ENCODE measurements at places on chromosomes 11 and 22.

DNA sequence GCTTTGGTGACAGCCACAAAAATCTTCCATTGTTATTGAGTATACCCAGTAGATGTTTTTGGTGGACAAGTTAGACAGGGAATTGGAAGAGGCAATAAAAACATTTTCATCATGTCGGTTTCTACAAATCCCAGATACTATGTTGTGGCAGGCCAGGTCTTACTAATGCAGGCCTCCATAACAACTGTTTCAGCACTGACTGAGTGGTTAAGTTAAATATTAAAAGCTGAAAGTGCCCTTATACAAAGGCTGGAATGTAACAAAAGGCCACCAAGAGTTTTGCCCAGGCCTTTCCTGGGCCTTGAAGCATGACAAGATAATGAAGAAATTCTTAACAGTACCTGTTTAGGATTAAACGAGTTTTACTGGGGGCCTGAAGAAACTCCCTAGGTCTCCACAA lies 29.3 kb downstream of the DMC1 start:
- DNase-seq: no peak

GRCh38 chr22:39583066-39583667 lies 12.6 kb downstream of the CACNA1I start:
- no peak for DNase-seq

DNA sequence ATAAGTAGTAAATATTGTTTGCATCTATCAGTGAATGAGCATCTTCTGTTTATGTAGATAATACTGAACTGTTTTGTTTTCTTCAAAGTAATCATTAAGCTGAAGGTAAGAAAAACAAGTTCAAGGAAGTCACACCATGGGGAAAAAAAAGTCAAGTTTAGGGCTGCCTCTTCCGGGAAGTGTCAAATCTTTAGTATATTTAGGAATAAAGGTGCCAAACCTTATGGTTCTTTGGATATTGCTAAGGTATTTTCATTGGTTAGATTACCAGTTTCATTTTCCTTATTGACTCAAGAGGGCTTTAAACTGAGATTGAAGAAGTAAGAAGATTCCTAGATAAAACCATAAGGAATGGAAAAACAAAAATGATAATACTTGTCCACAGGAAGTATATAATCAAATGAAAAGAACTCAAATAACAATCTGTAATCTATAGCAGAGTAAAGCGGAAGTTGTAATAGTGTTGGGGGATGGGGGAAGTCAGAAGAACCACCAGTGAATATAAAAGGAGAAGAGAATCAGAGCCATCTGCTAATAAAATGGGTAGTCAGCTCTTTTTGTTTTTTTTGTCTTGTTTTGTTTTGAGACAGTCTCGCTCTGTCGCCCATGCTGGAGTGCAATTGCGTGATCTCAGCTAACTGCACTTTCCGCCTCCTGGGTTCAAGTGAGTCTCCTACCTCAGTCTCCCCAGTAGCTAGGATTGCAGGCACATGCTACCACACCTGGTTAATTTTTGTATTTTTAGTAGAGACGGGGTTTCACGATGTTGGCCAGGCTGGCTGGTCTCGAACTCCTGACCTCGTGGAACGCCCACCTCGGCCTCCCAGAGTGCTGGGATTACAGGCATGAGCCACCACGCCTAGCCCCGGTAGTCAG lies 2.3 kb downstream of the ATM start:
- no peak for DNase-seq

DNA sequence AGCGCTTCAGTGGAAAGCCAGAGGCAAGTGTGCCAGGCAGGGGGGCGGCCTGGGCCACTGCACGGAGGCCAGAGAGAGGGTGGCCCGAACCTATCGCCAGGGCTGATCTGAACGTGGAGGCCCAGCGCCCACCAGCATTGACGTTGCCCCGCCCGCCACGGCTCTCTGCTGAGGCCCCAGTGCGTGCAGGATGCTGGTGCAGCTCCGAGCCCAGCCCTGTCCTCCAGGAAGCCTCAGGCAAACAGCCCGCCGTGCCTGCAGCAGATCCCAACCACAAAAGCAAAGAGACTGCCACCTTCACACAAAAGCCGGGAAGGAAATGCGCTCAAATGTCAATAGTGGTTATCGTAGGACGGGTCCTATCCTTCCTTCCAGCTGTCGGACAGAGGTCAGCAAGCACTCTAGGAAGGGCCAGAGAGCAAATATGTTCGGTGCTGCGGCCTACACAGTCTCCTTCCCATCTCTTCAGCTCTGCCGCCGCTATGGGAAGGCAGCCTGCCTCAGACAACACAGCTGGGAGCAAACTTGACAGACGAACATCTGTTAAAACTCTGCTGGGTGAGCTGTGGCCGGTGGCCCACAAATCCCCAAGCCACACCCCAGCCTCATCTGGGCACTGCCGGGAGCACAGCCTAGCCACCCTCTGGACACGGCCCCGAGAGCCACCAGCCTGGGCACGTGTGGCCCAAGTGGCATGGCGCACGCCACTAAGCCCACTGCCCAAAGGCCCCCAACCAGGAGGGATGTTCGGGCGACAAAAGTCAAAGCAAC lies 146.2 kb downstream of the CRYBB2 start:
- no peak for DNase-seq

DNA sequence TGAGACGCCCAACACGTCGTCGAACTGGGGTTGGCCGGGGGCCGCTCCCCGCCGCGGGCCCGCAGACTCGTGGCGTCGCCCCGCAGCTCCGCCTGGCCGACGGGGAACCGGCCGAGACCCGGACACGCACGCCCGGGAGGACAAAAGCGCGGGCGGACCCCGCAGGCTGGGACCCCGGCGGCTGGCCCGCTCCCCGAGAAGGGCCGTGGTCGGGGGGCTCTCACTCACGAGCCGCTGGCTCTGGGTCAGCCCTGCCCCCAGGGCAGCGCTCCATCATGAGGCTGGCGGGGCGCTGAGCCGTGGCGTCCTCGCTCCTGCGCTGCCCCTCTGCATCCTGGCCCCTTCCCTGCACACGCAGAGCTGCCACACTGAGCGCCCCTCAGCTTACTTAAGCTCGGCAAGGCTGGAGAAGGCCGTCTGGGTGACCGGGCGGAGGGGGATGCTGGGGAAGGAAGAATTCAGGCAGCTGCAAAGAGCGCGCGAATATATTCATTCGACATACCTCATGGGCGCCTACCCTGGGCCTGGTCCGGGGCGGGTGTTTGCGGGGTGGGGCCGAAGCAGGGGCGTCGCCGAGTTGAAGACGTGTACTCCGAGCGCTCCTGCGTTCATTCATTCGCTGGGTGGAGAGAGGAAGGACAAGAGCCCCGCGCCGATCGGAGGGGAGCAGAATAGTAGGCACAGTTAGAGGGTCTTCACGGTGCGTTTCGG lies 579 bp upstream of the CYB5R2 start:
- DNase-seq: no peak

GRCh38 chr11:101133190-101133589 lies 3.6 kb upstream of the PGR start:
- no peak for DNase-seq

GRCh38 chr11:21838427-21838826 lies 354.5 kb upstream of the ANO5 start:
- no peak for DNase-seq

DNA sequence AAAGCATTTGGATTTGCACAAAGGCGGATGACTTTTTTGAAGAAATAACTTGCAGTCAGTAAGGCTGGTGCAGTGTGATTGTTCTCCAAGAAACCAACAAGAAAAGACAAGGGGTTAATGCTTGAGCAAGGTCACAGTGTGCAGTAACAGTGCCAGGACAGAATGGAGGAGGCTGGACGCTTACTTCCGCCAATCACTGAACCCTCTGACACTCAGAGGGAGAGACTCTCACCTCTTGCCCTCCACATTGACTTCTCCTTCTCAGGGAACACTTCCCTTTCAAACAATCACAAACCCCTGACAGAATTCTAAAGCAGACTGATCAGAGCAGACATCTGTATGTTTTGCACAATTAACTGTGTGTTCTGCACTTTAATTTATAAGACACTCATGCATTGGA lies 228.4 kb downstream of the BLID start:
- no peak for DNase-seq

DNA sequence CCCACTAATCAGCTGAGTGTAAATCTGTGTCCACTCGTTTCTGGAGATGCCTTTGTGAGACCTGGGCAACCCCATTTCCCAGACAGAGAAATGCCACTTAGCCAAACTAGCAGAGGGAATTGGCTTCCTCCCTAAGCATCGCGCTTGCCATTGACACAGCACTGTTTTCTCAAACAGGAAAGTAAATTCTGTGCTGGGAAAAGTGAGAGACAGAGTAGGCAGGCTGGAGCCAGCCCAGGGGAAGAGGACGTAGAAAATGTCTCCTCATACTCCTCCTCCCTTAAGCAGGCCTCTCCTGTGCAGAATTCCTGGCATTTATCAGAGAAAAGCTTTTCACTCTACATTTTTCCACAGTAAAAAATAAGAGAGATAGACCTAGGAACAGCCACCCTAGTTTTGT lies 99.1 kb upstream of the AMOTL1 start:
- DNase-seq: no peak

- no peak for DNase-seq
Measured at GRCh38 chr11:133903875-133904817, 52.6 kb downstream of the IGSF9B start.

DNA sequence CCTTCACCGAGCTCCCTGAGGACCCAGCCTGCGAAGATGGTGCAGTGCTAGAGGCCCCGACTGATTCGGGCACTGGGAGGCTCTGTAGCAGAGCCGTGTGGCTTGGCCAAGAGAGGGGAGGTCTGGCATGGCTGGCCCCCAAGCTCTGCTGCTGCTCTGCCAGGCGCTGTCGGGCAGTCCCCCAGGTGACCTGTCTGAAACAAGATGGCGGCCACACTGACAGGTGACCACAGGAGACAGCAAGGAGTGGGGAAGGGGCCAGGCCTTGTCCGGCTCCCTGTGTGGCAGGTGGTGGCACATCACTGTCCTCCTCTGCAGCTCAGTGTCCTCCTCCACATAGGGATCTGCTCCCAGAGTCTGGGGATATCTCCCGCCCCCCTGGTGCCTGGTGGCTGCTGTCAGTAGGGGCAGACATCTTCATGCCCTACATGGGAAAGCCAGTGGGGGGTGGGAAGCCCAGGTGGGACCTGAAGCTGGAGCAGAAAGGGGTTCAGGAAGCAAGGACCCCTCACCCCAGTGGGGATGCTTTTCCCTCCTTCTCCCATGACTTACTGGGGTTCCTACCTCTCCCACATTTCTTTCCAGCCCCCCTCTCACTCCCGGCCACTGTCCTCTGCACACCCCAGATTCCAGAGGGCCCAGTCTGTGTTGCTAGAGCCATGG lies 40.1 kb upstream of the WNT11 start:
- DNase-seq: no peak

- no peak for DNase-seq
Measured at GRCh38 chr11:14455648-14456430, 43.8 kb downstream of the COPB1 start.

DNA sequence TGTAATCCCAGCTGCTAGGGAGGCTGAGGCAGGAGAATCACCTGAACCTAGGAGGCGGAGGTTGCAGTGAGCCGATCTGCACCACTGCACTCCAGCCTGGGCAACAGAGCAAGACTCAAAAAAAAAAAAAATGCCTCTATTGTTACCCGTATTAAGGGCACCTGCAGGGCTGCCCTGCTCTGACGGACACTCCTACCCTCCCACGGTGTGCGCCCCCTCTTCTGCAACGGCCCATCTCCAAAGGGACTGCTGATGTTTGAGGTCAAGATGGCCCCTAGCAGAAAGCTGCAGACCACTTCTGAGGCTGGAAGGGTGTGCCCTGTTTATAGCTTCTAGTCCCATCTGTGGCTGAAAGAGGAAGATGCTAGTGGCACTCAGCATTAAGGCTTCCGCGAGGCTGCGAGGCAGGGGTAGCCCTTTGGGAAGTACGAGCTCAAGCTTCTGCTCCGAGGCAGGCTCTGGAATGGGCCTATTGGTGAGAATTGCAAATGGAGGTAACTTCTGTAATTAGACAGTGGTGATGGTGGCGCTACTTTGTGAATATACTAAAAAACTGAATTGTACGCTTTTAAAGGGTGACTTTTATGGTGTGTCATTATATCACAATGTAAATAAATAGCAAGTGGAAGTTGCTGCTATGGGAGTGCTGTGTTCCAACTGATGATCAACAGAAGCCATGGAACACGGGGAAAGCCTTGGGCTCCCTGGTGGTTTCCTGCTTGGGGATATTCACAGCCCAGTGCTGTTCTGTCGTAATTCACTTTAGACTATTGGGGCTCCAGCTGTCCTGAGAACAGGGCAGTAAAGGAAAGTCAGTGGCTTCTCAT lies 24.3 kb downstream of the ARFGAP2 start:
- no peak for DNase-seq

DNA sequence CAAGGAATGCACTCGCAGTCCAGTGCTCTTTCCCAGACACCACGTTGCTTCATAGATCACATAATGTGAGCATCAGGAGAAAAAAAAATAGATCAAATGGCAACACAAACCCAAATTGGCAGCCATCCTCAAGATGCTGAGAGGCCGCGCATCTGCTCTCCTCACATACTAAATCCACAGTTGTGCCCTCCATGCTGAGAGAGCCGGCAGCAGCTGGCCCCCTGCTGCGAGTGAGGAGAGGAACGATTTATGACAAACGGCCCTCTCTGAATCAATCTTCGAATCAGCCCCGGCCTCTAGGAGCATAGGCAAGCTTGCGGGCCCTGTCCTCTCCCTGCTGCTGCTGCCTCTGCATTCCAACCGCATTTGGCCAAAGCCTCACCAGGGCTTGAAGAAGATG lies 159.9 kb upstream of the TENM4 start:
- DNase-seq: no peak

DNA sequence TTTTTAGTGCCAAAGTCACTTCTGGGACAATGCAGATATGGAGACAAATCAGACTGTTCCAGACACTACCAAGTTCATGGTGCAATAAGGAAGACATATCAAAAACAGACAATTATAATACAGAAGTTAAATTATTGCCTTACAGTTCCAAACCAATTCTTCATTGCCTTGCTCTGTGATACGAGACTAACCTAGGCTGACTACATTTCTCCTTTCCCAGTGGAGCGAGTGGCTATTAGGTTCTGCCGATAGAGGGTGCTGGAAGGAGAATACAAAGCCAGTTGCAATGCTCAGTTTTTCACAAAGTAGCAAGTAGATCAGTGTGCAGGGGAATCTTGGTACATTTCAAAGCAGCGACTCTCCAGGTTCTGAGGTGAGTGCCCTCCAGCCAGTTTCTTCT lies 67.8 kb downstream of the FAM168A start:
- no peak for DNase-seq

- no peak for DNase-seq
Measured at GRCh38 chr11:94871491-94872185, 101.7 kb downstream of the CWC15 start.

DNA sequence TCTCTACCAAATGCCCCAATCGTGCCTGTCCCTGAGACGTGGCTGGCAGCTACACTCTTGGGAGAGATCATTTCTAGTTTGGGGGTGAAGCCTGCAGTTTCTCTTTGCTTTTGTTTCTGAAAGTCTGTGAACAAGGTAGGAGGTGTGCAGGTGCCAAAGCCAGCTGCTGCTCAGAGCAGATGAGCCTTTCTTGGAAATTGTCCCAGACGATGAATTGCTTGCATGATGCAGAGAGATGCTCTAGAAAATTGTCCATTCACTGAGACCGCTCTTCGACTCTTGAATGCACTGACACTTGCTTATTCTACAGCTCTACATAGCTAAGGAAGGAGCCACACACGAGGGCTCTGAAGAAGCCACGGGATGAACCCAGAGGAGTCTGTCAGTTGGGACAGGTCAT lies 225.6 kb upstream of the E2F8 start:
- no peak for DNase-seq

Data from stimulated activated CD4-positive, alpha-beta T cell treated with anti-CD3 and anti-CD28 coated beads, Interleukin-2, amount 100 ng/mL, for 4 hours (primary cell).